Fibroblast of skin of scalp (primary cell): ENCODE measurements at places on chromosomes 16 and 17.

GRCh38 chr17:5126719-5127488 lies 11.1 kb downstream of the USP6 start:
- no peak for DNase-seq

- DNase-seq = peak; percentile 27
These were observed 32.9 kb upstream of the GOSR2 start for GRCh38 chr17:46889992-46890564.

GRCh38 chr16:27624154-27625049 lies 74.5 kb downstream of the KATNIP start:
- no peak for DNase-seq

DNA sequence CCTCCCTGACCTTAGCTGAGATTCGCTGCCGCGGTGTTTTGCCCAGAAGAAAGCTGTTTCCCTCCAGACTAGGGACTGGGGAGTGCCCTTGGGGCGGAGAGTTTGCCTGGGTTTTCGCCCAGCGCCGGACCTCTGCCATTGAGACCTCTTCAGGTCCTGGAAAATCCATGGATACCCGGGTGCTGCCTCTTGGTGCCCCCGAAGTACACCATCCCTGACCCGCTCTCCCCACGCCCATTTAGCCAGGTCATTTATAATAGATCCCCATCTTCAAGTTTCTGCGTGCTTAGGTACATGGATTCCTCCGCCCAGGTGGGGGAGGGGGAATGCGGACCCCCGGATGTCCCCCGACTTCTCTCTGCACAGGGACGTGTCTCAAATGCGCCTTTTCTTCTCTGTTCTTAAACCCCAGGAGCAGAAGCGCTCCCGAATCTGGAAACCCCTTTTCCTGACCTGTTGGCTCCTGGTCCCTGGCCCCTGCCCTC lies 15.0 kb upstream of the CBX8 start:
- DNase-seq = no peak

DNA sequence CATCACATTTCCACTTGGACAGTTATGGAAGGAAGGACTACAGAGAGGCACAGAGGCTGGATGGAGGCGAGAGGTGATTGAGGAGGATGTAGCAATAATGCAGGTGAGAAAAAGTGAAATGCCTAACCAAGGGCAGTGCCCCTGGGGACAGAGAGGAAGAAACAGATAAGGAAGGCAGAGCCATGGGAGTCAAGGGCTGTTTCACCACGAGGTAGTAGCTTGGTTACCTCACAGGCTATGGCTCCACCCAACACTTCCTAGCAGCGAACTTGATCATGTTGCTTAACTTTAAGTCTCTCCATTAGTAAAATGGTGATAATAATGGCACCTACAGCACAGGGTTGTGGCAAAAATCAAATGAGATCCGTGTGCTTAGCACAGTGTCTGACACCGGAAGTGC lies 83.9 kb downstream of the YPEL2 start:
- no peak for DNase-seq

GRCh38 chr16:3174618-3175148 lies 13.3 kb upstream of the OR1F1 start:
- DNase-seq = no peak

DNA sequence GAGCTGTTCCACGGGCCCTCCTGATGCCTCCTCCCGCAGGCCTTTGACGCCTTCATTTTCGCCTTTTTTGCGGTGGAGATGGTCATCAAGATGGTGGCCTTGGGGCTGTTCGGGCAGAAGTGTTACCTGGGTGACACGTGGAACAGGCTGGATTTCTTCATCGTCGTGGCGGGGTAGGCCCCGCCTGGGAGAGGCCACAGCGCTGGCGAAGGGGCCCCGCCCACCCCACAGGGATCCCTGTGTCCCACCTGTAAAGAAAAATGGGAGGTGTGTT lies 29.7 kb downstream of the TPSG1 start:
- no peak for DNase-seq

GRCh38 chr16:27951489-27952120 lies 111.9 kb downstream of the GSG1L start:
- DNase-seq = no peak

DNA sequence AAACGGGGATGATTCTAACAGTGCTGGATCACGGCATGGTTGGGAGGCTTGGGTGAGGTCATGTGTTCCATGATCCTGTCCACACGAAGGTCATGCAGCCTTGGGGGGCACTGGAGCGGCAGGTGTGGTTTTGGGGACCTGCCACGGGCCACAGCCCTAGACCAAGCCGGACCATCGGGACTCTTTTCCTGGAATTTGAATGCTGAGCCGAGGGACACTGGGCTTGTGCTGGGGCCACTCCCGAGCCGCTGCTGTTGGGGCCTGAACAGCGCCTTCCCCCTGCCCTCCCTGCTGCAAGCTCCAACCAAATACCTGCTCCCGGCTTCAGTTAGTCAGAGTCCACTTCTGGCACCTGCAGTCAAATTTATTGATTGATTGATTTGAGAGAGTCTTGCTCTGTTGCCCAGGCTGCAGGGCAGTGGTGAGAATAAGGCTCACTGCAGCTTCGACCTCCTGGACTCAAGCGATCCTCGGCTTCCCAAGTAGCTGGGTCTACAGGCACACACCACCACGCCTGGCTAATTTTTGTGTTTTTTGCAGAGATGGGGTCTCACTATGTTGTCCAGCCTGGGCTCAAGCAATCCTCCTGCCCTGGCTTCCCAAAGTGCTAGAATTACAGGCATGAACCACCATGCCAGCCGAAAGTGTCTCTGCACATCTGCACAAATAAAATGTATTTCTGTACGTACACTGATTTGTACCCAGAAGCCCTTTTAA lies 37.2 kb upstream of the SLC38A10 start:
- no peak for DNase-seq

GRCh38 chr16:35559911-35560636 lies 2100.7 kb downstream of the TP53TG3F start:
- DNase-seq = no peak

GRCh38 chr16:10408824-10409381 lies 23.0 kb downstream of the ATF7IP2 start:
- no peak for DNase-seq

DNA sequence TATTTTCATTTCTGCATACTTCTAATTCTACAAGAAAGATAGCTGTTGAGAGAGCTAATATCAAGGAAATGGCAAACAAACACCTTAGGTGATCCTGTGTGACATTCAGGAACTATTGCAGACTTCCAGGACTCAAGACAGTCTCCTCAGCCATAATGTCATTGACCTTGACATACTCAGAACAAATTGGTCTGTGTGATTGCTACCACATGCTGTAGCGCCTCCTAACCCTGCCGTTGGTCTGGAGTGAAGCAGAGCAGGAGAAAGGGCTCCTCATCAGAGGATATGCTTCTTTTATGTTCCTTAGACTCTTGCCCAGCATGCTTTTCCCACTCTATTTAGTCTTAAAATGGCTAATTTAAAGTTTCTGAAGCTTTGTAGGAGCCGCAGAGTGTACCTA lies 194.2 kb upstream of the TBX2 start:
- DNase-seq = no peak

DNA sequence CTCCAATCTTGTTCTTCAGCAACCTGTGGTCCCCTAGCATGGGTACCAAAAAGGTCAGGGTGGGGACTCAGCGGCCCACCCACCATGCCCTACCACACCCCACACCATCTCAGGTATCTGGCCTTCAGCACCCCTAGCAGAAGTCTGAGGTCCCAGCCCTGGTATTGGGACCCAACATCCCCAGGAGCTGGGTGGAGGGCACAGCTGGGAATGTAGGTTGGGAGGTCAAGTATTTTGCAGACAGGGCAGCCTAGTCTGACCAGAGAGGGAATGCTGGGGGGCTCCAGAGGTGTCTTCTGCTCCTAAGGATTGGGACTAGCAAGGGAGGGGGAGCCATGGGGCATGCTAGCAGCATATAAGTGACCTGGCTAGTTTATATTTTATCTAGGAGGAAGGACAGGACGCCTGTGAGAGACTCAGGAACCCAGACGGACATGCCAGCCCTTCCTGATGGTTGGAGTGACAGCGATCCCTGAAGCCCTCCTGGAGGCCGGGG lies 822 bp upstream of the ADAM11 start:
- no peak for DNase-seq

- DNase-seq = no peak
These were observed 298.8 kb downstream of the FOXL1 start for GRCh38 chr16:86877108-86877507.

- no peak for DNase-seq
These were observed 17.3 kb upstream of the CLEC18B start for GRCh38 chr16:74438492-74438979.

DNA sequence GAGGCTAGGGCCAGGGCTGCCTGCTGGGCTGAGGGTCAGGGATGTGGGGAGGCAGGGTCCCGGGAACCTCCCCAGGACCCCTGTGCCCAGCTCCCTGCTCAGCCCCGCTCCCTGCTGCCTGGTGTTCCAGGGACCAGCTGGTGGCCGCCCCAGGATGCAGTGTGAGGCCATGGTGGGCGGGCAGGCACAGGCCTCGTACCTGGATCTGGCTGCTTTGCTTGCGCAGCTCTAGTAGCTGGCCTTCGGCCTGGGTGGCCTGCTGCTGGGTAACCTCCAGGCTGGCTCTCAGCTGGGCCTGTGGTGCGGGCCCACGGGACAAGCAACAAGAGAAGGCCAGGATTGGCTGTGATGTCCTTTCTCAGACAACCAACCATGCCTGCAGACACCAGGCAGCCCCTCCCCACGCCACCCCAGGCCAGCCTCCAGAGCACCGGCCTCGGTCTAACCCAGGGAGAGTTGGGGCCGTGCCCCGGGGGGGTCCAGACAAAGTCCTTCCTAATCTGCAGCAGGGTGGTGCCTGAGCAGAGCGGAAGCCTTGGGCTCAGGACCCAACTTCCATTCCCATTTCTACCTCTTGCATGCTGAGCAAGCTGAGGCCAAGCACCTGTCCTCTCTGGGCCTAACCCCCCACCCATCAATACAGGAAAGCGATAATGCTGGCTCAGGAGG lies 4.1 kb downstream of the TRIM65 start:
- DNase-seq = no peak
